NCI-H1417 treated with DMSO at 0.1 percent for 48 hours (cell line): ENCODE measurements at places on chromosomes 16 and 17.

GRCh38 chr16:73794994-73795393 is 501.6 kb upstream of the PSMD7 start:
- no peak for DNase-seq

DNA sequence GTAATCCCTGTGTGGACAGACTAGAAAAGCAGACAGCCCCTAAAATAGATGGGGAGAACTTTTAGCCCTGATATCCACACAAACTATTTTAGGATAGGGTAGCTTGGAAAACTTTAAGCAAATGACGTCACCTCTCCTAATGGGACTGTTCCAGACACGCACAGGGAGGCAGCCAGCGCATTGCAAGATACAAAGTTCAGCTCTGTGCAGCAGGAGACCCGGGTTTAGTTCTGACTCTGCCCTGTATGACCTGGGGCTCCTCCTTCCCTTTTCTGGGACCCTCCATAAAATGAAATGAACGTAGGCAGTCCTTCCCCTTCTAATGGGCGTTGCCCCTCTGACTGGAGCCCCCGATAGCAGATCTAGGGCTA is 6.3 kb downstream of the ZNF689 start:
- DNase-seq: no peak

DNA sequence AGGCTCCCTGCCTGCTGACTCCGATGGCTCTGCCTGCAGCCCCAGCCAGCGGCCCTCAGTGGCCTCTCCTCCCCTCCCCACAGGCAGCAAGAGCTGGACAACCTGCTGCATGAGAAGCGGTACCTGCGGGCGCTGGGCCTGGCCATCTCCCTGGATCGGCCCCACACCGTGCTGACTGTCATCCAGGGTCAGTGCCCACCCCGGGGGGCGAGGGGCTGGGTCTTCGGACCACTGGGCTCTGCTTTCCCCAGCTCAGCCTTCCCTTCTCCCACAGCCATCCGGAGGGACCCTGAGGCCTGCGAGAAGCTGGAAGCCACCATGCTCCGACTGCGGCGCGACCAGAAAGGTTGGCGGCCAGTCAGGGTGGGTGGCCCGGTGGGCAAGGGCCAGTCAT is 3.4 kb downstream of the NOXO1 start:
- no peak for DNase-seq

GRCh38 chr17:77332034-77332971 is 191.5 kb downstream of the SEC14L1 start:
- DNase-seq: no peak

GRCh38 chr16:9868606-9869149 is 313.6 kb downstream of the GRIN2A start:
- DNase-seq: no peak
